Sigmoid colon (tissue), 7 donors: ENCODE measurements at places on chromosomes 1 and 21.

DNA sequence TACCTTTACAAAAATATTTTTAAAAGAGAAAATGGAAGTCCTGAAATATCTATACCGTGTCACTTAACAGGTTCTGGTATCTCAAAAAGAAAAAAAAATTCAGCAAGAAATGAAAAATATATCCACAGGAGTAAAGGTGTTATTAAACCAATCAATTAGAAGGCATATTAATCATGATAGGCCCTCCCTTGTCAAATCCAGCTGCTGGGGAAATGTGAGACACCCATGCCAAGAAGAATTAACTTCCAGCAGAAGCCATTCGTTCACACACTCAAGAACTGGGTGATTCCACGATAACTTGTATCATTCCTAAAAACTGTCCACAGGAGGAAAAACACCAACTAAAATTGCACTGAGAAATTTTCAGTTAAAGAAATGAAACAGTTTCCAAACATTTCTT lies 57.6 kb downstream of the APP start:
- DNase-seq = no peak

DNA sequence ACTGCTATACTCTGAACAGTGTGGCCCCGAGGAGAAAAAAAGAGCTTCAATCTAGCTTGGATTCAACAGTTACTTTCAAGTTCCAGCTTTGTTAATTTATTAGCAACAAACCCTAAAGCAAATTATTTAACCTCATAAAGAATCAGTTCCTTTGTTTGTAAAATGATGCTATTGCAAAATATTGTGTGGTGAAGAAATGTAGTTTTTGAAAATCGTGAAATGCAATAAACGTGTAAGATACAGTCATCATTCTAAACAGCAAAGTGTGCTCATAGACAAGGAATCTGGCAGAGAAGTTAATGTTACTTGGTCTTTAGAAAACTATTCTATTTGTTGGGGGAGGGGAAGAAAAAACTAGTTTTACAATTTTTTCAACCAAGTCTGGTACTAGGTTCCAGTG lies 297.6 kb upstream of the ADGRL4 start:
- DNase-seq = no peak

DNA sequence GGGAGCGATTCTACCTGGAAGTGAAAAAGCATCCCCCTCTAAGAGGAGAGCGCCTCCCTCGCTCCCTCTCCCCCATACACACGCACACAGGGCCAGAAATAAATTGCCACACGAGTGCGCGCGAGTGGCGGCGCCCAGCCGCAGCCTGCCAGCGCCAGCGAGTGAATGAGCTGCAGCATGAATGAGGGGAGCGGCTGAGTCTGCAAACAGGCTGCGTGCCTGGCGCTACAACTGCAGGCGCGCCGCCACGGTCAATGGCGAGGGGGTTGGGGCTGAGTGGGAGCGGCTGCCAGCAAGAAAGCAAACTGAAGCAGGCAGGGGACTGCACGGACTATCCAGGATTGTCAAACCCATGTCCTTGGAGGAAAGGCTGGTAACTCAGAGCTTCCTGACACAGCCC lies 2.2 kb downstream of the CAMK1G start:
- DNase-seq = peak; percentile 66

- no peak for DNase-seq
Observed at GRCh38 chr1:7223334-7224080, 438.3 kb downstream of the CAMTA1 start.

- DNase-seq = no peak
Observed at GRCh38 chr1:39328095-39328494, 123.6 kb downstream of the MACF1 start.

- DNase-seq = no peak
Observed at GRCh38 chr21:44671911-44672310, 5.2 kb upstream of the KRTAP12-2 start.

DNA sequence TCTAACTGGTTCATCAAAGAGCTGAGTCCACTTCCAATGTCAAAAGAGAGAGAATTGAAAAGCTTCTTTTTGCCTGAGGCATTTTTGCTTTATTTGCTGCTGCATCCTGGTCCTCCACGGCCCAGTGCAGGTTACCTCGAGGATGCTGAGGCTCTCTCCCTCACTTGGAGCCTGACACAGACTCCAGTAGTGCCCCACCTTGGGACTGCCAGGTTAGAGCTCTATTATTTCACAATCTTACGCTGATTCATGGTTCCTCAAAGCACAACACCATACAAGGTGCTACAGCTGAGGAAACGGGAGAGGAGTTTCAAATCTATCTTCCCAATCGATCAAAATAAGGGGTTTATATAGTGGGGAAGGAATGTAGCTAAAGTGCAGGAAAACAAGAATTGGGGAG lies 13.6 kb upstream of the PLPPR4 start:
- DNase-seq = no peak

DNA sequence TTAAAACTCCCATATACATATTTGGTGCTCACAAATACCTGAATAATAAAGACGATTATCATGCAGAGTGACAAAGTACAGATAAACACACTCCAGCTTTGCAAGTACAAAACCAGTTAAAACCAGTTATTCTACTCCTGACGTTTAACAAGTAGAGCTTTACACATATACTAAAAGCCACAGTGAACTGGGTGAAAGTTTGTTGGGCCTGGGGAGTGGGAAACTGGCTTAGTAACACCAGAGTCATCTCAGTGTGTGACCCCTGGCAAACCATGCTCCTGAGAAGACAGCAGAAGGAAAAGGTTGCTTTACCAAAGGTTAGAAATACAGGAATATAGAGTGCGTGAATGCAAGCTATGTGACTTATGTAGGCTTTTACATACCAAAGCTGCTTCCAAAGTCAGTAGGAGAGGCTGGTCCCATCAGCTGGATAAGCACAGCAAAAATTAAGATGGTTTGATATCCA lies 148.1 kb downstream of the NRIP1 start:
- DNase-seq = no peak

DNA sequence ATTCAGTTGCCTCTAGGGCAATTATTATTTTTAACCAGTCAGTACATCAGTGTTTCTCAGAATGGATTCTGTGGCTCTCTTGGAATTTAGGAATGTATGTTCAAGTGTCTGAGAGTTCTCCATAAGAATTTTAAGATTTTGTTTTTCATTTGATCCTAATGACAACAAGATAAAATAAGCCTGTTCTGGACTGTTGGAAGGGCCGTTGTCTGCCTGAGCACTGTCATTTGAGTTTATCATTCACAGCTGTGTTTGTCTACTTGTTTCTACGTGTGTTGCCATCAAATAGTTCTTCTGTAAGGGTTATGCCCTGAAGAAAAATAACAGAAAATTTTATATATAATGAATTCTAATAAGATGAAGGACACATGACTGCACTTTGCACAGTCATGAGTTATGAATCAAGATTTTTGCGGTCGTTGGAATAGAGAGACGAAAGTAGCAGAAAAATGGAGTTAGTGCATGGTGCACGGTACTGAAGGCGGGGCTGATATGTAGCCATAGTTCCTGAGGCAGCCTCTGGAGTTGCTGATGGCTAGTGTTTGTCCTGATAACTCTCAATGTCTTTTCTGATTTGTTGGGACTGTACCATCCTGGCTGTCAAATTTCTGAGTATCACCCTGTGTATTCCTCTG lies 92.5 kb downstream of the NOS1AP start:
- DNase-seq = no peak

DNA sequence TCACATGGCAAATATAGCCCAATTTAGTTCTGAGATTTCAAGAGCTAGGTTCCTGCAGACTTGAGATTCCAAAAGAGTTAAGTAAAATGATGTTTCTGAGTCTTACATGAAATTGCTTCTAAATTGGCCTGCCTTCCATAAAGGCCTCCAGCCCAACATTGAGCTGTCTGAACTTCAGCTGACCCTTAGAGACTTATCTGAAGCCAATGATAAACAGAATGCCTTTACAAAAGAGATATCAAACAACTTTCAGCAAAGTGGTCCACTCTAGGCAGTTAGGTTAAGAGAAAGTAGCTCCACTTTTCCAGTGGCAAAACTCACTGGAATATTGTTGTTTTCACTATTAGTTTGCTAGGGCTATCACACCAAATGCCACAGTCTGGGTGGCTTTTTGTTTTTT lies 6.3 kb upstream of the RC3H1 start:
- DNase-seq = no peak

GRCh38 chr21:44449473-44450363 lies 5.6 kb upstream of the LRRC3 start:
- peak; percentile 48 for DNase-seq

- no peak for DNase-seq
Observed at GRCh38 chr1:226816576-226816975, 53.8 kb upstream of the PSEN2 start.

- no peak for DNase-seq
Observed at GRCh38 chr1:157517016-157517415, 35.3 kb downstream of the FCRL5 start.

DNA sequence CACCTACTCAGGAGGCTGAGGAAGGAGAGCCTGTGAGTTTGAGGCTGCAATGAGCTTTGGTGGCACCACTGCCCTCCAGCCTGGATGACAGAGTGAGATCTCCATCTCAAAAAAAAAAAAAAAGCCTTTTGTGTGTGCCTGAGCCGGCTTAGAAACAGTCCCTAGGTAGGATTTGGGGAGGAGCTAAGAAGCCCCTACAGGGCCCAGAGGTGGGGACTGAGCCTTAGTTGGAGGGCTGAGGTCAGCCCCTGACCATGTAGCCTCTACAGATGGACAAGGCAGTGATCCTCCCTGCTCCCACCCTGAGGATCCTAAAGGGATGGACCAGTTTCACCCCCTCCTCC lies 2.5 kb downstream of the ADAMTSL4 start:
- no peak for DNase-seq

DNA sequence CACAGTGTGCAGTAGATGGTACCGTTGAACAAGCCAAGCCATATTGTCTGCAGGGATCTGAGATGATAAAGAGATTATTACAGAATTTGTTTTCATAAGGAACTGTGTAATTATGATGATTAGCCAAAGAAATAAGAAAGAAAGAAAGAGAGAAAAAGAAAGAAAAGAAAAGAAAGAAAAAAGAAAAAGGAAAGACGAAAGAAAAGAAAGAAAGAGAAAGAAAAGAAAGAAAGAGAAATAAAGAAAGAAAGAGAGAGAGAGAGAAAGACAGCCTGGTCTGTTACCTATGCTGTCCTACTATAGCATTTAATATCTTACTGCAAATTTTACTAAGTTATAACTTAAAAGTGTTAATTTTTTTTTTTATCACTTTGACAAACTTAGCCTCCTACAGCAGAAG lies 43.6 kb downstream of the KCNK1 start:
- no peak for DNase-seq

DNA sequence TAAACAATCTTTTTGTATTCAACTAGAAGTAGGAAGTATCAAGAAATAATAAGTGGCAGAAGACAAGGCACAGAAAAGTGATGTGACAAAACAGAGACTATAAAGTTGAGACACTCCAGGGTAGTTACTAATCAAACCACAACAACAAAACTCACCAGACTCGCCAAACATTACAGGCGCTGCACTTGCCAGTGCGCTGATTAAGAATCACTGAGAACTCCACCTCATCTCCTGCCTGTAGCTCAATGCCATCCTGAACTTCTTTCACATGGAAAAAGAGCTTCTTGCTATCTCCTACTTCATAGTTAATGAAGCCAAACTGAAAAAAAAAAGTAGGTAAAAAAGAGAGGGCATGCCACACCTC lies 2.8 kb upstream of the NRAS start:
- no peak for DNase-seq

DNA sequence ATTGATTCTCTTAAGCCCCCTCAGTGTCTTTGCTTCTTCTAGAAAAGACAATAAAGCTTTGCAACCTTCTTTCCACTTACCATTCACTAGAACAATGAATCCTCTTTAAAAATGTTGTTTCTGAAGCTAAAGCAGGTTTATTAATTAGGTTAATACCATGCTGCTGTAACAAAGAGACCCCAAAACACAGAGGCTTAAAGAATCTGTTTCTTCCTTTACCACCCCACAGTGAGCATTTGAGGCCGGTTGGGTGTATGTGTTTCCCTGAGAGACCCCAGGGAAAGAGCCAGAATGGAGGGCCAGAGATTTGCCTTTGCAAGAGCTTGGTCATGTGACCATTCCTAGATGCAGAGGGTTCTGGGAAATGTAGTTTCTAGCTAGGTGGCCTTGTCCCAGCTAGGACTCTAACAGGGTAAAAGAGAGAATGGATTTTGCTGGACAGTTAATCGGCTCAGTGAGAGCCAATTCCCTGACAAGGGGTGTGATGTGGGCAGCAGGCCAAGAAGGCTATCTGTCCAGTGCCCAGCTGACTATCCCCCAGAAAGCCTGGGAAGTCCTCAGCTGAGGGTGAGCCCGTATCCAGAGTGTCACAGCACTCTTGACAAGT lies 191.8 kb upstream of the TMEM51 start:
- DNase-seq = no peak

- no peak for DNase-seq
Observed at GRCh38 chr1:7669559-7670311, 101.4 kb upstream of the VAMP3 start.

DNA sequence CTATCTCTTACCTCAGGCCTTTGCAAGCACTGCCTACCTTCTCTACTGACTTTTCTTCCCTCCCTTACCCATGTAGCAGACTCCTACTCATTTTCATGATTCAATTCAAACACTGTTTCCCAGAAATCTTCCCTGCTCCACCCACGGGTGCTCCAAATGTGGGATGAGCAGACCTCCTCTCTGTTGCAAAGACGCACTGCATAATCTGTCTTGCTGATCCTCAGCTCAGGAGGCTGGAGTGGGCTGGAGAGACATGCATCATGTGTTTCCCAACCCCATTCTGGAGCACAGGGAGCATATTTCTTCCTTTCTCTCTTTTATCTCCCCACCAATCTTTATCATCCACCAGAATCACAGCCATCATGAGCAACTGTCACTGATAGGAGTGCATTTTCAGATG lies 459.9 kb upstream of the NFIA start:
- DNase-seq = no peak

DNA sequence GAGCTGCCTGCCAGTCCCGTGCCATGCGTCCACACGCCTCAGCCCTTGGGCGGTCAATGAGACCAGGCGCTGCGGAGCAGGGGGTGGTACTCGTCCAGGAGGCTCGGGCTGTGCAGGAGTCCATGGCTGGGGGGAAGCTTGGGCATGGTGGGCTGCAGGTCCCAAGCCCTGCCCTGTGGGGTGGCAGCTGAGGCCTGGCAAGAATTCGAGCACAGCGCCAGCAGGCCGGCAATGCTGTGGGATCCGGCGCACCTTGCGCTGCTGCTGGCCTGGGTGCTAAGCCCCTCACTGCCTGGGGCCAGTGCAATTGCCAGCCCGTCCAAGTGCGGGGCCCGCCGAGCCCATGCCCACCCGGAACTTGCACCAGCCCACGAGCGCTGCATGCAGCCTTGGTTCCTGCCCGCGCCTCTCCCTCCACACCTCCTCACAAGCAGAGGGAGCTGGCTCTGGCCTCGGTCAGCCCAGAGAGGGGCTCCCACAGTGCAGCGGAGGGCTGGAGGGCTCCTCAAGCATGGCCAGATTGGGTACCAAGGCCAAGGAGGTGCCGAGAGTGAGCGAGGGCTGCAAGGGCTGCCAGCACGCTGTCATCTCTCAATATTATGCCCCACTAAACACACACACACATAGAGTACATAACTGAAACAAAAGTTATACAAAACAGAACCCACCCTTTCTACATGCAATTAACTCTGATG lies 307.7 kb downstream of the LMO4 start:
- peak; percentile 62 for DNase-seq
